Neural crest cell (in vitro differentiated cells): ENCODE measurements at places on chromosomes 16 and 17.

- no peak for DNase-seq
These were observed 29.2 kb downstream of the TRIM25 start for GRCh38 chr17:56884483-56885311.

DNA sequence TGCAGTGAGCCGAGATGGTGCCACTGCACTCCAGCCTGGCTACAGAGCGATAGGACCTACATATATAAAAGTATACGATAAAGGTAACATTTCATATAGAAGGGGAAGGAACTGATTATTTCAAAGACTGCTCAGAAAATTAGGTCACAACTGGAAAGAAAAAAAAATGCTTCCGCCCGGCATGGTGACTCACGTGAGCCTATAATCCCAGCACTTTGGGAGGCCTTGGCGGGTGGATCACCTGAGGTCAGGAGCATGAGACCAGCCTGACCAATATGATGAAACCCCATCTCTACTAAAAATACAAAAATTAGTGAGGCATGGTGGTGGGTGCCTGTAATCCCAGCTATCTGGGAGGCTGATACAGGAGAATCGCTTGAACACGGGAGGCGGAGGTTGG lies 7.8 kb downstream of the TEX14 start:
- DNase-seq: no peak

- no peak for DNase-seq
These were observed 157.6 kb upstream of the GSE1 start for GRCh38 chr16:85455534-85455933.

DNA sequence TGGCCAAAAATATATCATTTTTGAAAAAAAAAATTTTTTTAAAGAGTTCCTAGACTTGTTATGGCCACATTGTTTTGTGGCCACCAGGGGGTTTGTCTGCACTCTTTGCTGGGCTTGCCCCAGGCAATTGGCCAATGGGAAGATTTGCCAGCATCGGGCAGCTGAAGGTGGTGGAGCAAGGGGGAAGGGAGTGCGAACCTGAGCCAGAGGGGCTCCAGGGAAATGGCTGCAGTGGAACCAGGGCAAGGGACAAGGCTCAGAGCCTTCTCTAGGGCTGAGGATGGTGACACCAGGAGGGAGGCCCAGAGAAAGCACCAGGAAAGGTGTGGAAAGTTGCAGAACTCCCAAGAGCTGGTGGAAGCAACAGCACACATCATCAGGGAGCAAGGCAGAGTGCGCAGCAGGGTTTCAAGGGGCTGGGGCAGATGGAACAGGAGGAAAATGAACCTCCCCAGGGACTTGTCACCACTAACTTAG lies 15.5 kb upstream of the CMIP start:
- no peak for DNase-seq
